ENCODE measurements at places on chromosomes 11 and 22. TPM values are rescaled to one million over a fixed set of nuclear protein-coding genes. Genes with fewer than 3 reads are reported as not detected.

GRCh38 chr22:47064016-47064415 is 301.6 kb downstream of the TBC1D22A start:
- H3K4me1 ChIP-seq = peaks cover 29% of the 10 kb centered on the region
- H3K4me3 ChIP-seq = no peak overlapping the region
- no peak for DNase-seq
- H3K36me3 ChIP-seq = peaks cover 16% of the 10 kb centered on the region

DNA sequence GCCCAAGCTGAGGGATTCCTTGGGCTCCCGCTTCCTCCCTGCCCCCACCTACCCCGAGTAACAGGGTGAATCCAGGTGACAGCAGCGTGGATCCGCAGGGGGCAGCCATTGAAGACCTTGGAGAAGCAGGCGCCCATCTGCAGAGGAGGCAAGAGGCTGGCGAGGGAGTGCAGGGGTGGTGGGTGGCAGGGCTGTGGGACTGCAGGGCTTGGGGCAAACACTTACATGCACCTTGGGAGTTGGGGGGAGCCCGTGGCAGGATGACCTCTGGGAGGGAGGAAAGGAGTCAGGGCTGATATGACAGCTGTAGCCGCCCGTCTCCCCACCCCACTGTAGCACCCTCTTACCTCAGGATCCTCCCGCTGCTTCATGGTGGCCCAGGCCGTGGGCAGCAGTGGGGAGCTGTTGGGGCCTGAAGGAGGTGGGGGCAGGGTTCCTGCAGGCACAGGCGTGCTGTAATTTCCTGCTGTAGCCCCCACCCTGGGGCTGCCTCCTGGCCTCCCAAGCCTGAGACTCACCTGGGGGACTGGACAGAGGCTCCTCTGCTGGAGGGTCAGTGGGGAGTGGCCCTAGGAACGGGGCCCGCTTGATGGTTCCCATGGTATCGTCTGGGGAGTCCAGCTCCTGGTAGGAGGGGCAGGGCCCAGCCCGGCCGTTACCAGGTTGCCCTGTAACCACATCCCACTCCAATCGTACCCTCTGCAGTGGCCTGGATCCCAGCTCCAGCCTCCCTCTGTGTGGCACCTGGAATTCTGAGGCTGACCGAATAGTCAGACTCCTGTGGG is 6.1 kb downstream of the MAP4K2 start:
- no peak overlapping the region for H3K4me3 ChIP-seq
- no peak for DNase-seq
- H3K27ac ChIP-seq = no peak overlapping the region
- H3K4me1 ChIP-seq = peaks cover 34% of the 10 kb centered on the region

DNA sequence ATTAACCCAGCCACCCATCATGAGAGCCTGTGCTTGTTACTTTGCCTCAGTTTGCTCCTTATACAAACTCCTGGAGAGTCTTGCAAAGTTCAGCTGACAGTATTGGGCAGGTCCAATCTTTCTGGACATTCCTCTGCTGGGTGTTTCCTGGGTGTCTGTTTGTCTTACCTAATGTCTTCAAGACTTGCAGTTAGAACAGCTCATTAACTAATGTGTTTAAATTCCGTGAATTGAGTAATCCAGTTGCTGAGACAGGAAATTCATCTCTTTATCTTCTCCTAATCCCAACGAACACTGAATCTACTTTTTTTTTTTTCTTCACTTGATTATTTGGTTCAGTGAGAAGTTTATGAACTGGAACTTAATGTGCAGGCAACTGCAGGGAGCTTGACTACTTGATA is 20.6 kb downstream of the BCO2 start:
- H3K4me3 ChIP-seq = no peak overlapping the region
- H3K27ac ChIP-seq = no peak overlapping the region
- no peaks in the 10 kb centered on the region for H3K4me1 ChIP-seq

DNA sequence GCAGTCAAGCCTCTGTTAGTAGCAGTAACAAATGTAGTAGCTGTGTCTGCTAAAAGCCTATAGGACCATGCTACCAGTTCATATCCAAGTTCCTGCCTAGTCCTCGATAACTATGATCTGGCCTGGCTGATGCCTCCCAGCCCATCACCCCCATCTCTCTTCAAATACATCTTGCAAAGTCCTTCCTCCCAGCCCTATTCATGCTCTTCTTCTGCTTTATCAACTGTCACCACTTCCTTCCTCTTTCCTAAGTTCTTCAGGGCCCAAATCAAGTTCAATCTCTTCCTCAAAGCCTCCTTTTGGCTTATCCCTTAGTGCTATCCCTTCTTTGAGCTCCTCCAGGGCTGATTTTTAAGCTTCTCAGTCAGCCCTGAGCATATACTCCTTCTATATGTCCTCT is 150.9 kb upstream of the THY1 start:
- no peak overlapping the region for H3K4me3 ChIP-seq
- H3K27me3 ChIP-seq = peaks cover 12% of the 10 kb centered on the region
- DNase-seq = no peak
- no peaks in the 10 kb centered on the region for H3K4me1 ChIP-seq
- H3K27ac ChIP-seq = no peak overlapping the region

DNA sequence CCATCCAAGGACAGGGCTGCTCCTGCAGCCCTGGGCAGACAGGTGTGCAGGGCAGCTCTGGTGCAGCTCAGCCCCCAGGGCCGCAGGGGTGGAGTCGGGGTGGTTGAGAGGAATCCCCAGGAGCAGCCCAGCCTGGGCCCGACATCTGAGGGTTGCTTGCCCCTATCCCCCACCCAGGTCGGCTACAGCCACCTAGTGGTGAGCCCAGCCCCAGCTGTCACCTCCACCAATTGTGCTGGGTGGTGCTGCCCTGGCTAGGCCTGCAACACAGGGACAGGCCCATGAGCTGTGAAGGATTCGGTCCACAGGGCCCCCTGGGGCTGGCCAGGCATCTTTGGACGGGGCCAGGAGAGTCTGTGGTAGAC is 29.6 kb downstream of the RTN4R start:
- peaks cover 28% of the 10 kb centered on the region for H3K4me1 ChIP-seq
- DNase-seq = peak; percentile 80
- H3K27ac ChIP-seq = peak overlapping the region; percentile 82
- H3K4me3 ChIP-seq = peak overlapping the region; percentile 29

GRCh38 chr11:45414088-45414487 is 127.9 kb upstream of the SYT13 start:
- H3K4me3 ChIP-seq = no peak overlapping the region
- no peaks in the 10 kb centered on the region for H3K36me3 ChIP-seq
- H3K27ac ChIP-seq = no peak overlapping the region
- peaks cover 24% of the 10 kb centered on the region for H3K27me3 ChIP-seq

GRCh38 chr11:28026634-28027290 is 81.2 kb downstream of the KIF18A start:
- no peak overlapping the region for H3K27ac ChIP-seq
- no peaks in the 10 kb centered on the region for H3K4me1 ChIP-seq
- H3K27me3 ChIP-seq = no peaks in the 10 kb centered on the region
- peaks cover 17% of the 10 kb centered on the region for H3K36me3 ChIP-seq

Gene OR56A1
- total RNA-seq = not detected

- no peaks in the 10 kb centered on the region for H3K4me1 ChIP-seq
- no peaks in the 10 kb centered on the region for H3K36me3 ChIP-seq
- no peak overlapping the region for H3K27ac ChIP-seq
- no peaks in the 10 kb centered on the region for H3K27me3 ChIP-seq
- no peak overlapping the region for H3K4me3 ChIP-seq
Observed at GRCh38 chr11:95937358-95937757, 13.5 kb upstream of the MTMR2 start.

- H3K36me3 ChIP-seq = peaks cover 12% of the 10 kb centered on the region
- no peaks in the 10 kb centered on the region for H3K27me3 ChIP-seq
- no peaks in the 10 kb centered on the region for H3K4me1 ChIP-seq
- H3K27ac ChIP-seq = no peak overlapping the region
Observed at GRCh38 chr11:111733611-111734088, 32.5 kb downstream of the PPP2R1B start.

DNA sequence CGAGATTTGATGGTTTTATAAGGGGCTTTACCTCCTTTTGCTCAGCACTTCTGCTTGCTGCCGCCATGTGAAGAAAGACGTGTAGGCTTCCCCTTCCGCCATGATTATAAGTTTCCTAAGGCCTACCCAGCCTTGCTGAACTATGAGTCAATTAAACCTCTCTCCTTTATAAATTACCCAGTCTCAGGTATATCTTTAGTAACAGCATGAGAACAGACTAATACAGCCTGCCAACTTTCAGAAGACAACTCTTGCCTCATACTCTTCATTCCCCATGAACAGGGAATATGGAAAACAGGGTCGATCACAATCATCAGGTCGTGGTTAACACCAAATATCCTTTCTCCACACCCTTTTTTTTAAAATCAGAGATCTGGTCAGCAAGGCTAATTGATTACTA is 83.0 kb downstream of the MPPED2 start:
- DNase-seq = no peak
- no peak overlapping the region for H3K27ac ChIP-seq
- H3K4me1 ChIP-seq = no peaks in the 10 kb centered on the region
- peaks cover 16% of the 10 kb centered on the region for H3K27me3 ChIP-seq
- no peak overlapping the region for H3K4me3 ChIP-seq
- H3K36me3 ChIP-seq = no peaks in the 10 kb centered on the region

Gene MMP13
- total RNA-seq = not detected

- no peak for DNase-seq
- no peaks in the 10 kb centered on the region for H3K36me3 ChIP-seq
- H3K27ac ChIP-seq = no peak overlapping the region
- no peak overlapping the region for H3K4me3 ChIP-seq
Observed at GRCh38 chr22:32987081-32987631, 71.0 kb downstream of the SYN3 start.

DNA sequence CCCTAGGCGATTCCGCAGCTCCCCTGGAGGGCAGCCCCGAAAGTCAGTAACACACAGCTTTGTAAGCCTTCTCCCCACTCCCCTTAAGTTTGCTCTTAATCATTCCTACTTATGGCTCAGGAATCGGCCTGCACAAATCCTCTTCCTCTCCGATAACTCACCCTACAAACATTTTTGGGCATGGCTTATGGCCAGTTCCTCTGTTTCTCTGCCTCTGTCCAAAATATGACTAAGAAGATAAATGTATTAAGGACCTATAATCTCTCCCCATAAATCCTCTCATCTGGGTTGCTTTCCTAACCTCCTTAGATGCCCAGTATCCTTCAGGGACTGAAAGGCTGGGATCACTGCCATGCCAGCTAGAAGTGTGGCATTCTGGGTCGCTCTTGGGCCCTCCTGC is 41.0 kb downstream of the PAMR1 start:
- H3K4me1 ChIP-seq = no peaks in the 10 kb centered on the region
- no peak for DNase-seq
- H3K36me3 ChIP-seq = no peaks in the 10 kb centered on the region
- H3K27ac ChIP-seq = no peak overlapping the region
- no peak overlapping the region for H3K4me3 ChIP-seq

GRCh38 chr11:27420217-27420616 is 52.4 kb downstream of the LGR4 start:
- H3K27ac ChIP-seq = no peak overlapping the region
- no peak overlapping the region for H3K4me3 ChIP-seq
- DNase-seq = no peak
- peaks cover 3% of the 10 kb centered on the region for H3K27me3 ChIP-seq
- H3K4me1 ChIP-seq = no peaks in the 10 kb centered on the region

DNA sequence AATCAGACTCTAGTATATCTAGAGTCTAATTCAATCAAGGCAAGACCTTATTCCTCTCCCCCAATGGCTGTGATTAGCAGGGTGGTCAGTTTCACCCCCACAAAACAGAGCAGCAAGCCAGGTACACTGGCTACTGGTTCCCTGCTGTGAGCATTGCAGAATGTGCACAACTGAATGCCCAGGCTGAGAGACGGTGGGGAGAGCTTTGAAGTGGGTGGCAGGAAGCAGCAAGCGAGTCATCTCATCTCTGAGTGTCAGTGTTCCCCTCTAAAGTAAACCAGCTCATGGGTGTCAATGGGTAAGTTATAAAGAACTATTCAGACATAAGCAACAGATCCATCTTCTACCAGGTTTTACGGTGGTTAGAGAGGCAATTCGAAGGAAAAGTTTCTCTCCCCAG is 37.6 kb downstream of the GAB4 start:
- H3K36me3 ChIP-seq = no peaks in the 10 kb centered on the region
- peaks cover 7% of the 10 kb centered on the region for H3K27me3 ChIP-seq
- H3K4me3 ChIP-seq = no peak overlapping the region
- H3K27ac ChIP-seq = no peak overlapping the region
- peak; percentile 23 for DNase-seq

DNA sequence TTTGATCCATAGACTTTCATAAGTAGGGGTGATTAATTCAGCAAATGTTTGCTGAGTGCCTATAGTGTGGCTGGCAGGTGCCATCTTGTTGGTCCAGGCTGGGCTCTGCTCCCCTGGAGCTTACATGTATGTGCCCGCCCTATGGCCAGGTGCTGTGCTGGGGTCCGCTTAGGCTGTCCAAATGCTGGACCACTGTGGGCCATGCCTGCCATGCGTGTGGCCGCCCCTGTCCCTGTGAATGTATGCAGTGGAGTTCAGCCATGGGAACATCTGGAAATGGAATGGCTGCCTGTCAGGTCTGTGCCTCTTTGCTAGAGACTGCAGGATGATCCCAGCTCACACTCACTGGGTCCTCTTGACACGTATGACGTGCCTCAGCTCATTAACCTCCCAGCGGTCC is 594.6 kb downstream of the TBC1D22A start:
- H3K4me3 ChIP-seq = no peak overlapping the region
- peaks cover 3% of the 10 kb centered on the region for H3K27me3 ChIP-seq
- no peaks in the 10 kb centered on the region for H3K4me1 ChIP-seq
- no peaks in the 10 kb centered on the region for H3K36me3 ChIP-seq
- H3K27ac ChIP-seq = no peak overlapping the region

- H3K27ac ChIP-seq = peak overlapping the region; percentile 8
- H3K36me3 ChIP-seq = no peaks in the 10 kb centered on the region
- no peak overlapping the region for H3K4me3 ChIP-seq
Observed at GRCh38 chr11:3161720-3162409, 3.2 kb downstream of the OSBPL5 start.

Gene TYR
- total RNA-seq = not detected

Gene MMP10
- not detected for total RNA-seq

Gene PLAAT4
- total RNA-seq = 26.2 TPM

GRCh38 chr11:115916608-115917007 is 412.4 kb upstream of the CADM1 start:
- peaks cover 9% of the 10 kb centered on the region for H3K4me1 ChIP-seq
- H3K27me3 ChIP-seq = peaks cover 3% of the 10 kb centered on the region
- no peaks in the 10 kb centered on the region for H3K36me3 ChIP-seq
- H3K4me3 ChIP-seq = no peak overlapping the region

Gene GSTT2
- total RNA-seq = not detected

Gene BIRC3
- total RNA-seq = 102 TPM

Gene KLHDC7B
- total RNA-seq = 5.8 TPM

Gene SPON1
- 0.96 TPM for total RNA-seq

- no peaks in the 10 kb centered on the region for H3K36me3 ChIP-seq
- no peak overlapping the region for H3K27ac ChIP-seq
- H3K4me1 ChIP-seq = no peaks in the 10 kb centered on the region
- no peaks in the 10 kb centered on the region for H3K27me3 ChIP-seq
- H3K4me3 ChIP-seq = no peak overlapping the region
Observed at GRCh38 chr22:33582822-33583400, 337.4 kb downstream of the LARGE1 start.

Gene OPCML
- not detected for total RNA-seq

DNA sequence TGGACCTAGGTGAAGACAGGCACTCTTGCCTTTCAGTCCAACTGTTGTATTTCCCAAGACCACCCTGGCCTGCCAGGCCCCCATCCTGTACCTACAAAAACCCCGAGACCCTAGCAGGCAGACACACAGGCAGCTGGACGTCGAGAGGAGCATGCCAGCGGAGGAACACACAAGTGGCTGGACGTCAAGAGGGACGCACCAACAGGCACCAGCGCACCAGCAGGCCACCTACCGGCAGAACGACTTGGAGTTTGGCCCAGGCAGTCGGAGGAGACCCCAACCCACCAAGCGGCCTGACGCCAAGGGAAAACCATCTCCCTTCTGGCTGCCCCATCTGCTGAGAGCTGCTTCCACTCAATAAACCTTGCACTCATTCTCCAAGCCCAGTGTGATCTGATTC is 1883.4 kb upstream of the RAG2 start:
- no peak overlapping the region for H3K27ac ChIP-seq
- no peak overlapping the region for H3K4me3 ChIP-seq
- H3K36me3 ChIP-seq = no peaks in the 10 kb centered on the region
- H3K4me1 ChIP-seq = no peaks in the 10 kb centered on the region
- DNase-seq = no peak
- no peaks in the 10 kb centered on the region for H3K27me3 ChIP-seq
